Stimulated activated naive B cell treated with anti-CD40 and anti-IgM and Interleukin-4, amounts not matched to agents 10 μg/mL and 1 μg/mL and 100 μg/mL, for 72 hours (primary cell): ENCODE measurements at places on chromosomes 7 and 10.
A peak's percentile ranks its signal among the peaks of the same experiment; 100 is the strongest.

GRCh38 chr7:133051066-133051465, 30.8 kb downstream of the CHCHD3 start:
- no peak for DNase-seq

- DNase-seq: no peak
Observed at GRCh38 chr7:41295455-41295815, 407.5 kb downstream of the INHBA start.

GRCh38 chr10:48940958-48941357, 1.3 kb upstream of the LRRC18 start:
- no peak for DNase-seq

- peak; percentile 46 for DNase-seq
Observed at GRCh38 chr10:26481914-26482550, 43.9 kb downstream of the APBB1IP start.

- DNase-seq: no peak
Observed at GRCh38 chr7:151428378-151429236, 11.3 kb downstream of the CRYGN start.

GRCh38 chr10:124302951-124303505, 115.7 kb downstream of the OAT start:
- DNase-seq: no peak

- DNase-seq: no peak
Observed at GRCh38 chr10:26858707-26859034, 2.1 kb downstream of the ABI1 start.

DNA sequence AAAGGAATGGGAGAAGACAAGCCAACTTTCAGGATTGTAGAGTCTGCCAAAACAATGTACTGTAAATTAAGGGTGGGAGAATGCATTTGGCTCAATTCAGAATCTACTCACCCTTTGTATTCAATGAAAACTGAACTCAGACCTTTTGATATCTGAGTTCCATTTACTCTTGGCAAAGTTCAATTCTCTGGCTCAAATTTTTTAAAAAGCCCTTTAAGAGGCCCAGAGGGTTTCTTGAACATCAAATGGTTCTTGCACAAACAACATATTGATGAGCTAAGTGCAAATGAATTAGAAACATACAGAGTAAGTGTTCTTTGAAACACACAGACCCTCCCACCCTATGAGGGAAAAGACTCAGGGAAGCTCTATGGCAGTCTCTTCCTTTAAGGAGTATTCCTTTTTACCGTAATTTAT, 5.2 kb upstream of the XPNPEP1 start:
- no peak for DNase-seq

DNA sequence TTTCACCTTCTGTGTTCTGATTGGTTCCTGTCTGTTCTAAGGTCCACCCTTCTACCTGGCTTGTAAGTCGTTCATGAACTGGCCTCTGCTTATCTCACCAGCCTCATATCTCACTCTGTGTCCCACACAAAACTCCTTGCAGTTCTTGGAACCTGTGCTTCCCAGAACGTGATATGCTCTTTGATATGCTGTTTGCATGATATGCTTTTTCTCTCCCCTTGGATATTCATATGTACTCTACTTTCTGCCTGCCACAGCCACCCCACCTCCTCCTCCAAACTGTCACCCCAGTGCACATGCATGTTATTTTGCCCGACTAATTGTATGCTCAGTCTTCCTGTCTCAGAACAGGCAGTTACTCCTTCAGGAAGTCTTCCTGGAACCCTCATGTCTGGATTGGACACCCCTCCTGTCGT, 1.9 kb upstream of the ITPRIP start:
- DNase-seq: no peak
